AML-193 (cell line): ENCODE measurements at places on chromosomes 6 and 20.

DNA sequence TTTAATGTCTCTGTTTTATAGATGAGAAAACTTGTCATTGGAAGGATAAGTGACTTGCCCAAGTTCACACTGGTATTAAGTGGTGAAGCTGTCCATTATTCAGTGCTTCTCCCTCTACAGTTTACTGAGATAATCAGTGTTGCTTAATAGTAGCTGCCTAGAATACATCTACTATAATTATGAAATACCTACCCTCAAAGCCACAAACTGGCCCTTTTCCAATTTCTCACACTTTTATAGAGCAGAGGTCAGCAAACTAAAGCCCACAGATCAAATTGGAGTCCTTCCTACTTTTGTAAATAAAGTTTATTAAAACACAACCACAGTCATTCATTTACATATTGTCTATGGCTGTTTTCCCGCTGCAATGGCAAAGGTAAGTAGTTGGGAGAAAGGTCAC, 73.5 kb downstream of the EYS start:
- DNase-seq, result peak; percentile 45

DNA sequence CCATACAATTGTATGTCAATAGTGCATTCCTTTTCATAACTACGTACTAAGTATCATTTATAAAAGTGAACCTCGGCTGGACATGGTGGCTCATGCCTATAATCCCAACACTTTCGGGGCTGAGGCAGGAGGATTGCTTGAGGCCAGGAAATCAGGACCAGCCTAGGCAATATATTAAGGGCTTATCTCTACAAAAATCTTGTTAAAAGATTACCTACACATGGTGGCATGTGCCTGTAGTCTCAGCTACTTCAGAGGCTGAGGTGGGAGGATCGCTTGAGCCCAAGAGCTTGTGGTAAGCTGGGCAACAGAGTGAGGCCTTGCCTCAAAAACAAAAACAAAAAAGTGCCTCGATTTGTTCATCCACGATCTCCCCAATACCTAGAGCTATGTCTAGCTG, 449.7 kb upstream of the SULF2 start:
- no peak for DNase-seq

GRCh38 chr6:116047173-116047933, 13.3 kb downstream of the FRK start:
- no peak for DNase-seq

- peak; percentile 10 for DNase-seq
Measured at GRCh38 chr6:133568970-133569889, 319.7 kb upstream of the TCF21 start.

DNA sequence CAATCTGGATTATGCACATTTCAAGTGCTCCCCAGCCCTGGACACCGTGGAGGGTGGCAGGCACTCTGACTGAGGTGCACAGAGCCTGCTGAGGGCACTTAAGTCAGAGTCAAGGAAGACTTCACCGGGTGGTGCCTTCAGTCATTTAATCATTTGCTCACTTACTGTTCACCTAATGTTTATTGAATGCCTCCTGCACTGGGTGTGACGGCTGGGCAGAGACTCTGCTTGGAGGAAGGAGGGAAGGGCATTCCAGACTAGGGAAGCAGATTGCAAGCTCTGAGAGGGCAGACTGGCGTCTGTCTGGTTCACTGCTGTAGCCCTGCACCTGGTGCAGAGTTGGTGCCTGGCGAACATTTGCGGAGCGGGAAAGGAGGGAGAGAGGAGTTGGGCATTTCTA, 54.2 kb upstream of the FAM83D start:
- DNase-seq, result no peak

DNA sequence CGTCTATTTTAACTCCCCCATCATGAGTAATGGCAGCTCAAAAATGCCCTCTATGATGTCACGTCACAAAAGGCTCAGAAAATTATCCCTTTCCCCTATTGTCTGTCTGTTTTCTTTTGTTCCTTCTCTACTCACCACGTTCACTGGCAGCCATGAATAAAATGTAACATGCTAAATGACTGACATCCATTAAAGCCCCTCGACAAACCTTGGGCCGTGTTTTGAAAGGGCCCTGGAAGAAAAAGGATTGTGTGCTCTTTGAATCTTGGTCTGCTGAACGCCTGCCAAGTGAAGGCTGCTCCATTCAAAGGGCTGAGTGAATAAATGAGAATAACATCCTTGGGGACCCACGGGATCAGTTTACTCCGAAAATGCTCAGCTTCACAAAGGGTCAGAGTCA, 118.7 kb downstream of the RPS12 start:
- no peak for DNase-seq

- DNase-seq, result no peak
Measured at GRCh38 chr6:114068116-114068515, 97.2 kb upstream of the HDAC2 start.

DNA sequence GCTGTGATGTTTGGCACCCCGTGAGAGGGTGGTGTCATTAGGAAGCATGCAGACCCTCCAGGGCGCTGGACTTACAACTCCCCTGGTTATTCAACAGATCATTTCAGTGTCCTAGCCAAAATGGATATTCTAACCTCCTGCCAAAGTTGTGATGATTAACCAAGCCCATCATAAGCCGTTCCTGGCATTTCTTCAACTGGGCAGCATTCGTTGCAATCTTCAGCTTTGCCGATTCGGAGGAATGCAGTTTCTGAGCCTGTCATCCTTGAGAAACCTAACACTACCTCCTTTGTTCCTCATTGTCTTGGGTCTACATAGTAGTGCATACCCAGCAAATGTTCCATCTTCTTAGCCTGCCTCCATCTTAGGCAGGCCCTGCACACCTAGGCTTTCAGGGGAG, 79.2 kb upstream of the MAP3K4 start:
- no peak for DNase-seq

DNA sequence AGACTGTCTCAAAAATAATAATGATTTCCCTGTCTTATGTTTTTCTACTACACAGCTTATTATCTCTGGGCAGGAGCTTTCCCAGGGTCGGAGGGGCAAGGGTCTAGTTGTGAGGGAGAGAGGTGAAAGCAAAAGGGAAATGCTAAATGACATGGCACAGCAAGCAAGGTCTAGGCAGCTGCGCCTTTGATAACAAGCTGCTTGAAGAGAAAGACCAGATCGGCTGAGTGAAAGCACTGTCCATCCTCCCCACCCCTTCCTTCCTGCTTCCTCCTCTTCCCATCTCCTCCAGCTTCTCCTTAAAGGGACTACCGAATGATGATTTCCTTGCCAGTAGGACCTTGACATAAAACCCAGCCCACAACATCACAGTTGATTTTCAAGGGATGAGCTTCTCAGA, 158.1 kb upstream of the AKAP12 start:
- no peak for DNase-seq

GRCh38 chr6:21102201-21102600, 491.4 kb upstream of the SOX4 start:
- DNase-seq, result no peak

- DNase-seq, result peak; percentile 71
Measured at GRCh38 chr20:44736170-44737021, 9.3 kb upstream of the KCNK15 start.

GRCh38 chr6:142387997-142388815, 86.4 kb downstream of the ADGRG6 start:
- peak; percentile 52 for DNase-seq

DNA sequence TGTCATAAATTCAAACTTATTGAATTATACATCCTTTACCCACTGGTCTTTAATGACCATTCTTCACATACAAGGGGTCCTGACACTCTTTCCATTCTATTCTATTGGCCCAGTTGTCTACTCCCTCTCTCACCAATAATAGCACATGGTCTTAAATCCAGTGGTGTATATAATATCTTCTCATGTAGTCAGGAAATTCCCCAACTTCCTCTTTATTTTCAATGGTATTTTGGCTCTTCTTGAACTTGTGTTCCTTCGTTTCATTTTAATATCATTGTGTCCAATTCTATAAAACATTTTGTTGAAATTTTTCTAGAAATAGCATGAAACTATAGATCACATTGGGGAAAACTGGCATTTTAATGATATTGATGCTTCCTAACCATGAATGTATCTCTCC, 36.8 kb downstream of the PSMB9 start:
- no peak for DNase-seq
